ENCODE measurements at places on chromosomes 11 and 22. TPM values are rescaled to one million over a fixed set of nuclear protein-coding genes. Genes with fewer than 3 reads are reported as not detected.

Gene SMTNL1
- not detected for total RNA-seq

Gene TCIRG1
- 155 TPM for total RNA-seq

Gene JRKL
- 3.8 TPM for total RNA-seq

Gene CASP5
- total RNA-seq, result not detected

Gene MYEOV
- total RNA-seq, result 5.3 TPM

Gene ST3GAL4
- 22.3 TPM for total RNA-seq

Gene PLAAT5
- 0.24 TPM for total RNA-seq

Gene MUC2
- not detected for total RNA-seq

Gene HBB
- total RNA-seq, result not detected

Gene OR8D4
- total RNA-seq, result not detected

Gene MRPL48
- 32.8 TPM for total RNA-seq

Gene OR8G1
- not detected for total RNA-seq

Gene DDI1
- total RNA-seq, result not detected

DNA sequence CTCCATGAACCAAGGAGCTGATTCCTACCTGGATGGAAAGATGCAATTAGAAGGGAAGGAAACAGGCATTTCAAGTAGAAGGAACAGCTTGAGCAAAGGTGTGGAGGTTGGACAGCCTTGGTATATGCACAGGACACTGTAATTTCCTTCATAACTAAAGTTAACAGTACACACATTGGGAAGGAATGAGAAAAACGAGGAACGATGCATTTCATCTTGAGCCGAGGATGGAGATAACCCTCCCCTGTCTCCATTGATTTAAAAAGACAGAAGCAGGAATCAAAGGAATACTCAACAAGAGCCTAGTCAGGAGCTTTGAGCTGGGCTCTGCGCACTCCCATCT is 2.3 kb upstream of the PRG2 start:
- no peak for DNase-seq

DNA sequence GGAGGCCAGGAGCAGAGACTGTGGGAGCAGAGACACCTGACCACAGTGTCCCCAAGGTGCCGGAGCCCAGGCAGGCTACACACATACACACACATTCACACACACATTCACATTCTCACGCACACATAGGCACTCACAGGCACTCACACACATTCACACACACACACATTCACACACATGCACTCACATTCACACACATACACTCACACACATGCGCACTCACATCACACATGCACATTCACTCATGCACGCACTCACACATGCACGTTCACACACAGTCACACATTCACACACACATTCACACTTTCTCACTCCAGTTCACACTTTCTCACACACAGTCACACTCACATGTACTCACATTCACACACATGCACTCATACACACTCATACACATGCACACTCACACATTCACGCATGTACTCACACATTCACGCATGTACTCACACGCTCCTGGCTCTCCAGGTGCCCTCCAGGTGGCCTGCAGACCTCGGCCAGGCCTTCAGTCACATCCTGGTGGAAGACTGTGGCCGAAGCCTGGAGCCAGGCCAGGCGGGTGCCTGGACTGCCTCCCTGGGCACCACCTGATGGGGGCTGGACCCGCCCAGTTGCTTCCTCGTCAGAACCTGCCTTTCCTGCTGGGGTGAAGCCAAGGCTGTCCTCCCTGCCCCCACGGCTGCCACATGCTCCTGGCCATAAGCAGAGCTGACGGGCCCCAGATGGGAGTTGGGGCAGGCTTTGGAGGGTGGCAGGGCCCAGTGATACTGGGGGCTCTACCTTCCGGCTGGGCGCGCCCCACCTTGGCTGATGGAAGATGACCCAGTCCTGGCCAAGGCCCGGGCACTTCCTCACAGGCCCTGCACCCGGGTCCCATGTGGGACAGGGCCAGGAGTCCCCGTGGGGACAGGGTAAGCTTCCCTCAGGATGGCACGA is 89.5 kb downstream of the WNT7B start:
- DNase-seq, result no peak

- no peak for DNase-seq
These were observed 9.7 kb upstream of the FGF3 start for GRCh38 chr11:69828971-69829344.

- no peak for DNase-seq
These were observed 140.8 kb downstream of the TBC1D22A start for GRCh38 chr22:46902998-46903916.

DNA sequence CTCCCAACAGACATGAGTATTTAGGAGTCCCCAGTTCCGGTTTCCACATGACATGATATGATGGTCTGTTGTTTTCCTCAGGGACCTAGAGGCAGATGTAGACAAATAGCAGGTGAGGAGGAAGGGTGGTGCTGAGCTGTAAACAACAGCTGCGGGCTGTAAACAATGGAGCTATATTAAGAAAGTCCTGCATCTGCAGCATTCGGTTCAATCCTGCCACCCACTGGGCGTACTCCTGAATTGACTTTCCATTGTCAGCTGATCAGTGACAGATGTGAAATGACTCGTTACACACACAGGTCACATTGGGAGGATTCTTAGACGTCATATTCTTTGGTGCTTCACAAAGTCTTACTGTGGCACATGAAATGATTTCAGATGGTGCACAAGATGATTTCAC is 26.8 kb upstream of the RAG1 start:
- no peak for DNase-seq

DNA sequence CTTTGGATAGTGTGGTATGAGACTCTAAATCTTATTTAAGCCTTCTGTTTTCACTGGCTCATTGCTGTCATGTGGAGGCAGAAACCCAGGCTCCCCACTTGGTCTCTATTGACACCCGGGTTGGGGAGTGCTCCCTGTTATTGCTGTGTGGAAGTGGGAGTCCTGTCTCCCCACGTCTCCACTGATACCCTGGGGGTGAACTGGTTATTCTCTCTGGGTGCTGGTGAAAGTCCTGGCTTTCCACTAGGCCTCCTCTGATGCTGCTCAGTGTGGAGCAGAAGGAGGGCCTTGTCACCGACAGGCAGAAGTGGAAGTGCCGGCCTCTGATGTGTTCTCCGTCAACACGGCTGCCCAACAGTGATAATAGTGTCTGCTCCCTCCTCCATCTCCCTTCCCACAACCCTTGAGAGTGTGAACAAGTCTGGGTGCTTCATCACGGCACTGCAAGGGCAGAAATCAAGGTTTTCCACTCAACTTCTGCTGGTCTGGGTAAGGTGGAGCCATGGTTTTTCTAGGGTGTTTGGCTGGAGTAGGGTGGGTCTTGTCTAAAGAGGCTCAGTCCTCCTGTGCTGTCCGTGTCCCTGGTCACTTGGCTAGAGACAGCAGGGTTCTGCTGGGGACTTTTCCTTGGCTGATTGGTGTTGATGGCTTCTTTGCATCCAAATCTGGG is 240.7 kb upstream of the B3GAT1 start:
- no peak for DNase-seq

- DNase-seq, result no peak
These were observed 19.4 kb upstream of the LDHA start for GRCh38 chr11:18374956-18375355.

DNA sequence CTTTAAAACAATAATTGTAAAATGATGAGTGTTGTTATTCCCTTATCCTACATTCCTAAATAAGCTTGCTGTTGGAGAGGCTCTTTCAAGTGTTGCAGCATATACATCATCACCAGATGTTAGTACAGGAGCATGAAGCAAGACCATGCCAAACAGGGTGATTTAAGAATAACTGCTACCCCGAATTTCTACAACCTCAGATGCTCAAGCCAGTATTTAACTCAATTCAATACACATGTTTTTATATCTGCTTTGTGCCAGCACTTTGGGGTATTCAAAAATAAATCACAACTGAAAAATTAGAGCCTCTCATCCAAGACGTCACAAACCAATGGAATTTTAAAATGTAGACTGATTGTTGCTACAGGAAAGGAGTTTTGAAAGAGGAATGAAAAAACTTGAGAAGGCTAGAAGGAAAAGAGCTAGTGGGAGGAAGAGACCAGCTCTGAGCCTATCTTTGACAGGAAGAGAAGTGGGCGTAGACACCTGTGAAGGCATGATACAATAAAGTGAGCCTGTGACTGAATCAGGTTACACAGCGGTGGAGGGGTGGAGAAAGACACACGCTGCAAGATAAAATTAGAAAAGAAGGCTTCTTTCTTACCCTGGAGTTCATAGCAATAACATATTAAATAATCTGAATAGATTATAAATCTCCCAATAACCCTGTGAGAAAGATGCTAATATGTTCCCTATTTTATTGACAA is 95.8 kb downstream of the DLG2 start:
- no peak for DNase-seq

DNA sequence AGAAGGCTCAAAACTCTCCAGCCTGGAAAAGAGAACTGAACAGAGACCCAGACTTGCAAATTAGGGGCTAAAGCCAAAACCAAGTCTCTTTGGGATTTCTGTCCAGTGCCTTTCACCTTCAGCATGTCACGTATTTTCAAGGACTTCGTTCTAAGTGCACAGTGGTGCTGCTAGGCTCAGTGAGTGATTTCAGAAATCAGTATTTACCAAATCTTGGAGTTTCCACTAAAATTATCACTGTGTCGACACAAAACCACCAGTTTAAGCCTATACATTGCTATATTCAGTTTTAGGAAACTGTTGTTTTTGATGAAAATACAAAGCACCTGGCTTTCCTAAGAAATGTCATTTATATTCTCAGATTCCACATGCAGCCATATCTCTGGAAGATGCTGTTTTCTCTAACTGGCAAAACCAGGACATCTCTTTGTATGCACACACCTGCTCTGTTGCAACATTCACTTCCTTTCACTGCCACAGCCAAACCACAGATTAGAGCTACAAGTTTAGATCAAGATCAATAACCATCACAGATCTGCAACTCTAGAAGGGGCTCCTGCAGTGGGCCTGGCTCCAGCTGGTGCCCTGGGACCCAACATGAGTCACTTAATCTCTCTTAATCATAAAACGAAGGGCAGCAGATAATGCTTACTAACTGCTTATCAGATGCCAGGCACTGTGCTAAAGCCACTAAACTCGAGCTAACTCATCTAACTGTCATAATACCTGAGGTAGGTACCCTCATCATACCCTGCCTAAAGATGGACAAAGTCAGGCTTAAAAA is 22.3 kb downstream of the SMCO4 start:
- no peak for DNase-seq

DNA sequence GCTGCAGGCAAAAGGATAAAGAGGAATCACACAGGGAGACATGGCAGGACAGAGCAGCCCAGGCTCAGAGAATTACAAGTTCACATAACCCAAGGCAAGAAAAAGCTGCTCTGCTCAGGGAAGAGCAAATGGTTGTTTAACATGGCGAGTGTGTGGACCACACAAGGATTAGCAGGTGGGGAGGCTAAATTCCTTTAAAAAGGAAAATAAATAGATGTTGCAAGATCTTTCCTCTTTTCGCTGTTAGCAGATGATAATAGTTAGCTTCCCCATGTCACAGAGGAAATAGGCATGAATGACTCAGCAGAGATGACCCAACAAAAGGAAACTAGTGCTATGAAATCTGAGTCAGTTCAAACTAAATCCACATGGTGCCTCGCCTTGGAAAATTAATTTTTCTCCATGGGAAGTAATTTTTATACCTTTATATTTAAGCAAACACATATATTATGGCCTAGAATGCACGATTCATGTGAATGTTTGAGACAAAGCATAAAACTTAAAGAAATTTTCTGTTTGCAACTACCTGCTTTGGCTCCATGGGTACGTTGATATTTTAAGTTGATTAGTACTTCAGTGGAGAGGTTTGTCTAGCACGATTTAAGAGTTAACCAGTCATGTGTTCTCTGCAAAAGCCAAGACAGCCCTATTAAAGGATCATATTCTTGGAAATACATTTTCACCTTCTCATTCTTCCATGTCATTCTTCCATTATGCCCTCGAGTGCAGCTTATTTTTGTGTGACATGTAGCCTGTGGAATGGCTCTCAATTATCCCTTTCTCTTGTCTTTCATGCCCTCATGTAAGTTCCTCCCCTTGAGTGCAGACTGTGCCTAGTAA is 38.5 kb upstream of the FJX1 start:
- DNase-seq, result peak; percentile 78

GRCh38 chr11:43830928-43831440 is 49.6 kb upstream of the ALKBH3 start:
- peak; percentile 99 for DNase-seq

DNA sequence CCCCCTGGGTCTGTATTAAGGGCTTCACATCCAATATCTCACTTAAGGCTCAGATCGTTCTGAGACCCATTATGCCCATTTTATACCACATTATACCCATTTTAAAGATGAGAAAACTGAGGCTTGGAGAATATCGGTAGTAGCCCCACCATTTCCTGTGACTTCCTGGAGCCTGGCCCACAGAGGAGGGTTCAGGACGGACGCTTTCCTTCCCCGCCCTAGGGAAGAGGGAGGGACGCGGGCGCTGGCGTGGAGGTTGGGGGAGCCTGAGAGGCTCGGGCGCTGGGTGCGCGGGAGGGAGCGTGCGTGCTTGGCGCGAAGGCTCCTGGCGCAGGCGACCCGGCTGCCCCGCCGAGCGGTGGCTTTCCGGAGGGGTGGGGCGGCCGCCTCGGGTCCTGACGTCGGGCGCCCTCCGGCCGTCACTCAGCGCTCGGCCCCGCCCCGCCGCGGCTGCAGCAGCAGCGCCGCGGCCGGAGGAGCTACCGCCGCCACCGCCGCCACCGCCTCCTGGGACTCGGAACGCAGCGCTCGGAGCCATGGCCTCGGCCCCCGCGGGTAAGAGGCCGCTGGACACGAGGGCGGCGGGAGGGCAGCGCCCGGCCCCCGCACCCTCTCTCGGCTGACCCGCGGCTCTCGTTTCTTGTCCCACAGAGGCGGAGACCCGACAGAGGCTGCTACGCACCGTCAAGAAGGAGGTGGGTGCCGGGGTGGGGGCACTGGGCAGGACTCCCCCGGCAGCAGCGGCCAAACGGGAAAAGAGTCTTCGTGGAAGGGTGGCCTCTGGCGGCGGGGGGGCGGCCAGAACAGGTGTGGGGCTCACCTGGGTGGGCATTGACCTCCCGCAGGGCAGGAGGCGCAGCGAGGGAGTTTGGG is at the start of gene SGSM1:
SGSM1 (plus strand) TSS at position 422 of the 873 bp plus-strand sequence; CDS start at position 537, 115 bp downstream.
- peak; percentile 60 for DNase-seq

- DNase-seq, result no peak
These were observed 131.9 kb downstream of the TEAD1 start for GRCh38 chr11:12806113-12806512.

DNA sequence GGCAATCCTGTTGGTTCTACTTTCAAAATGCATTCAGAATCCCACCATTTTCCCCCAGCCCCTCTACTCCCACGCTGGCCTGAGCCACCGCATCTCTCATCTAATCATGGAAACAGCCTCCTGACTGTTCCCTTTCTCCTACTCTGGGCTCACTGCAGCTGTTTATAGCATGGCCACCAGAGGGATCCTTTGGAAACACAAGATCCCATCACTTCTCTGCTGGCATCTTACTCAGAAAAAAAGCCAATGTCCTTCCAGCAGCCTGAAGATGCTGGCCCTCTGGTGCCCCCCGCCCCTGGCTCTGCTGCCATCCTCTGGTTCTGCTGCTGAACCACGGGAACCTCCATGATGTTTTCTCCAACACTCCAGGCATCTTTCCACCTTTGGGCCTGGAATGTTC is 11.1 kb downstream of the MS4A8 start:
- DNase-seq, result no peak

GRCh38 chr22:40312050-40312449 is 34.2 kb upstream of the ADSL start:
- no peak for DNase-seq

- no peak for DNase-seq
These were observed 1374.7 kb upstream of the RAG2 start for GRCh38 chr11:37972691-37973090.

- DNase-seq, result no peak
These were observed 3.3 kb upstream of the EPS8L2 start for GRCh38 chr11:702462-703461.

GRCh38 chr11:67368621-67369020 is 4.8 kb downstream of the CLCF1 start:
- no peak for DNase-seq

GRCh38 chr22:23402275-23403151 is 177.6 kb downstream of the IGLL1 start:
- no peak for DNase-seq

All from SJSA1 (cell line).